ENCODE measurements at places on chromosomes 3 and 15.

DNA sequence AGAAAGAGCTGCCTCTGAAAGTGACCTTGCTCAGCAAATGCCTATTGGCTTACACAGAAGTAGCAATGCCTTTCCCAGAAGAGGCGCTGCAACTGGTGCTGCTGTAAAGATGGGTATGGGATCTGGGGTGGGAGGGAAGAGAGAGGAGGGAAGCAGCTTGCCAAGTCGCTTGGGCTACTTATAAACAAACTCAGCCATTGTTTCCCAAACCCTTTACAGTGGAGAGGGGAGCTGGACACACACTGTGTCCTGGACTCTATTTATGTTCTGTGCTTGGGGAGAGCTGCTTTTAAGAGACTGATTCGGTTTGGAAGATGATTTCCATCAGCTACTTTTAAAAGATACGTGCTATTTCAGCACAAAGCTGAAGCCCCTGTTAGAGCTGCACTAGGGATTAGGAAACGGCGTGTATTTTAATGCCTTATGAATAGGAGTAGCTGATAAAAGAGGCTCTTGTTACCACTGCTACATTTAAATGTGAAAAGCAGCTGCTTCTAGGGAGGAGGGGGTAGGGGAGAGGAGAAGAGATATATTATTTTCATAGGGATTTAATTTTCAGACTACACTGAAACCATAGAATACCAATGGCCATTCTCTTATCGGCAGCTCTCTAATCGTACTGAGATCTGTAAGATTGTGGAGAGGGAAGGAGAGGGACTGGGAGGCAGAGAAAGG is 440.6 kb downstream of the MCTP2 start:
- no peak for DNase-seq

GRCh38 chr3:194339356-194339755 is 11.8 kb downstream of the CPN2 start:
- no peak for DNase-seq

DNA sequence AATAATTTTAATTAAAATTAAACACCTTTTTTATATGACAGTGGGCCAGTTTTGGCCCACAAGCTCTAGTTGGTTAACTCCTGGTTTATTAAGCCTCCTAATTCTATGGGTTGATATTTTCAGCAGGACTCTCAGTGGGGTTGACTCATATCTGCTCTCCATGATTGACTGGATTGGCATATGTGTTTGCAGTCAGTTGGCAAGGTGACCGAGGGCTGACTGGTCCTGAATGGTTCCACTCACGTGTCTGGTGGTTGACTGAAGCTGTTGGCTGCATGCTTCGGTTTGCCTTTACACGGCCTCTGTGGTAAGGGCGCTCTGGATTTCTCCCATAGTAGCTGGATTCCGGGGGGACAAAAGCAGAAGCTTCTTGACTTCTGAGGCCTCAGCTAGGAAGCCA is 65.3 kb upstream of the ZNF280D start:
- DNase-seq = no peak

DNA sequence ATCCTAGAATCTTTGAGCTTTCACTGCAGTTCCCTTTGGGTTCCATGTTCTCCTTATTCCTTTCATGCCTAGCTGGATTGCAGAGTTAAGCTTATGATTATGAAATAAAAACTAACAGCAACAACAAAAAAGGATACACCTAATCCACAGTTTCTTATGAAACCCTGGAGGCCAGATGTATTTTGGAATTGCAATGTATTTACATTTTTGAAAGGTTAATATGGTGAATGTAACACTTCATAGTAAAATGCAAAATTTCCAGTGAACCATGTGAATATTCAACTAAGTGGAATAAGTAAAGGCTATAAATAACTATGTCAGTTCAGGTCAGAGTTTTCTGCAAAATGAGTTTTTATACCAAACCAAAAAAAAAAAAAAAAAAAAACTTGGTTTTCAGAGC is 65.8 kb upstream of the FLNB start:
- DNase-seq = no peak

GRCh38 chr3:4284865-4285264 is 18.3 kb upstream of the SETMAR start:
- DNase-seq = no peak

- DNase-seq = no peak
These were observed 435.2 kb upstream of the SUCLG2 start for GRCh38 chr3:68089572-68090011.

DNA sequence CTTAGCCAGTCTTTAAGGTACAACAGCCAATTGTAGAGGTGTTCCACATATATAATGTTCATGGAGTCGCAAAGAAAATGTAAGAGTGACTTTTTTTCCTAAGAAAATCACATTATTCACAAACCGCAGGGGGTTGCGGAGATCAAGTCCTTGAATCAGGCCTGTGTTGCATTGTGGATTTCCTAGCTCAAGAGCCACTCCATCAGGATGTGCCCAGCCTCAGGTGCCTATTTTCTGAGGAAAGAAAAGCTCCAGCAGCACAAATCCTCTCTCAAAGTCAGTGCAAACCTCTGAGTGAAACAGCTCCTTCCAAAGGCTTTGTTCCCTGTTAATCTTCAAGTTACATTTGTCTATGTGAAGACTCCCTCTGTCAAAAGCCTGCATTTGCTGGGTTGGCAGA is 349.4 kb downstream of the CLSTN2 start:
- DNase-seq = no peak

- no peak for DNase-seq
These were observed 80.9 kb upstream of the SOX2 start for GRCh38 chr3:181630853-181631252.

DNA sequence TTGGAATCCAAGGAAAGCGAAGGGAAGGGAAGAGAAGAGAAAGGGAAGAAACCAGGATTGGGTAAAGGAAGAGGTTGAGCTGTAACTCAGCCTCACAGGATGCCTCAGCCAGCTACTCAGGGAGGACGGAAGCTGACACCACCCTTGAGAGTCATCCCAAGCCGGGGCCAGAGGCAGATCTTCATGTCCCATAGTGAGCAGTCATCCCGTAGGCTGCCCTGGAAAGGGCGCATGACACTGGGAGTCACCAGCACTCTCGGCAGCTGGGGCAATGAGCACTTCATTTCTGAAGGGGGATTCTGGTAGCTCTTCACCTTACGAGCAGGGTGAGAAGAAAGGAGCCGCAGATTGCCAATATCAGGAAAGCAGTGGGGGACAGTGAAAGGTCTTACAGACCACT is 60.1 kb upstream of the PCSK6 start:
- DNase-seq = no peak

- DNase-seq = no peak
These were observed 4.0 kb downstream of the SOX2 start for GRCh38 chr3:181715571-181716340.

DNA sequence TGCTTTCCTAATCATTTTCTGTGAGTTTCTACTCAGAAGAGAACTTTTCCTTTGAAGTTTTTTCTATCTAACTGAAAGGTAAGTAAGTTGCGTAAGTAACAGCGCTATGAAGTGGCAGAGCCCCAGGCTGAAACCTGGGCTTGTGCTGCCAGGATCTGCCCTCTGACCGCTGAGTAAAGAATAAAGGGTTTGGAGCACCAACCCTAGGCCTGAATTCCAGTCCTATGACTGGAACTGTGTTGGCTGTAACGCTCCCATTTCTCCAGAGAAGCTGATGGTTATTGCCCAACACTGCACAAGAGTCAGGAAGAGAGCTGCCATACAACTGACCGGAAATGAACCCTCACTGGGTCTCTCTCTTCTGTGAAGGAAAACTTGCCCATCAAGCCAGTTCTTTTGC is 87.0 kb downstream of the FOXB1 start:
- DNase-seq = no peak

DNA sequence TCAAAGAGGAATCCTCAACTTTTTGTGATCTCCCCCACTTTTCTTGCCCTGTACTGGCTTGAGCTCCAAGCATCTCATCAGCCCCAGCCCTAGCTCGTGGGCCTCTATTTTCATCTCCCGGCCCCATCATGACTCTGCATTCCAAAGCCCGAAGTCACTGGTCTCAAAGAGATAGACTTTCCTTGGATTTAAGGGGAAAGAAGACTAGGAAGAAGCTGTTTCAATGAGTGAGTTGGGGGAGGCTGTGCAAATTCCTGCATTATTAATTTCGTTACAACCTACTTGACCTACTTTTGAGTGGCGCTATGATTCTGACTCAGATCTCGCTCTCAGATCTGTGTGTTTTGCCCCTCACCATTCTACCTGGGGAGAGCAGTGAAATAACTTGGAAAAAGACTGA is 266.6 kb upstream of the TBL1XR1 start:
- DNase-seq = no peak

DNA sequence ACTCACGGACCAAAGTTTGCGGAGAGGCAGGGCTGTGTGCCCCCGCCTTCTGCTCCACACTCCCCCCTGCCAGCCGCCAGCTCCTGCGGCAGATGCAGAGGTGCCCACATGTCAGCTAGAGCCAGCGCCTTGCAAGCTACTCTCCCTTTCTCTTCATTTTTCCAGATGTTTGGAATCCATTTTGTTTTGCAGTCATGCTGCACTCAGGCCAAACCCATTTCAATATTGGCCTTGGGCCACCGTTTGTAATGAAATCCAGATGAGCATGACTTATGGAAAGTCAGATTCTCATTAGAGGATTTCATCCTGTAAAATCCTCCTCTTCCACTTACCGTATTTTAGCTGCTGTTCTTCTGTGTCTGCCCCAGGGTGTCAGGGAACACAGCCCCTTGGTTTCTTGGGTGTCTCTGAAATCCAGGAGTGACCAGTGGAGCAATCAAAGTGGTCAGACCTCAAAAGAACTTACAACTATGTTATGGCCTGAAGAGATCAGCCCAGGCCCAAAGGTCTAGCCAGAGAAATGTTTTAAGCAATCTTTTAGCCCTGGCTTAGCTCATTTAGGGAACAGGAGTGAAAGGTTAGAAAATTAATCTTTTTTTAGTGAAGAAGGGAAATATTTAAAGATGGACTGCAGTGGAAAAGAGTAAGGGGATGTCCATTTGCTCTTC is 65.8 kb downstream of the AAGAB start:
- no peak for DNase-seq

- DNase-seq = no peak
These were observed 988.7 kb downstream of the FHIT start for GRCh38 chr3:60262546-60262945.
